HAP-1 (cell line): ENCODE measurements at places on chromosomes 6 and 20.

DNA sequence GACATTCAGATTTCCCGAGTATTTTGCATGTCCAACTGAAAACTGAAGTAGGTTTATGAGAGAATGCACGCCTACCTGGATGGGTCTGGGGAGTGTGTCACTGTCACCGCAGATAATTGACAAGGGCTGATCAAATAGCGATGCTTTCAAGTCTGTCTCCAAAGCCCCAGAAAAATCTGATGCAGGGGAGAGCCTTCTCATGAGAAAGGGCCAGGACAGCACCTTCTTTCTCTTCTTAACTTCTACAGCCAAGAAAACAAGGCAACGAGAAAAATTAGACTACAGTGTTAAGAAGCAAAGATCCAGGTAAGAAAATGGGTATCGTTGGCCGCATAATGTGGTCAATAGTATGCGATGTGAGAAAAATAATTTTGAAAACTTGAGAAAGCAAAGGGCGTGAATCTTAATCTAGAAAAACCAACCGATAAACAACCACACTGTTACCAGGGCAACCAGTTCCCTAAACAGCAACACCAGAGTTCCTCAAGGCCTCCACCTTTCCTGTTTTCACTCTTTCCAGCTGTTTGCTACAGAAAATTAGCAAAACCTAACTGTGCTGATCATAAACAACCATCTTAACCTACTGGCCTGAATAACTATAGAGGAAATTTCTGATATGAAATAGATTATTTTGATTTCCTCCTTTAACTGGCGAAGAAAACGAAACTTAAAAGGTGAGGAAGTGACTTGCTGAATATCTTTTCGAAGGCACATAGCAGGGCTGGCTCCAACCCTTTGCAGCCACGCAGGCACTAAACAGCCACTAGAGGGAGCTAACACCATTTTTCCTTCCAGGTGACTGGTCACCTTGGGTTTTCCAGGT, 2.6 kb downstream of the TAGAP start:
- peak; percentile 70 for DNase-seq

DNA sequence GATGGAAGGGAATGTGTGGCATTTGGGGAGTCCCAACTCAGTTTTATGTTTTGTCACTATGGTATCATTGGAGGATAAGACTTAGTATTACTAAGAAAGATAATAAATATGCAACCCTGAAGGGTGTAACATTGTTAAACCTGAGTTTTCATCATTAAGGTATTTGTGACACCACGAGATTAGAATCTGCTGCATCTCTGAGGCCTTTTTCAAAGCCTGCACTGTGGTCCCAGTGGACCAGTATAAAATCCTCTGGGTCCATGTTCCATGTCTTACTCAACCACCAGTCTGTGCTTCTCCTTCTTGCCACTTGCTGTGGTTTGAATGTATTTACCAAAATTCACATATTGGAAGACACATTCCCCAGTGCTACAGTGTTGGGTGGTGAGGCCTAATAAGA, 130.6 kb downstream of the TBX18 start:
- DNase-seq: no peak

DNA sequence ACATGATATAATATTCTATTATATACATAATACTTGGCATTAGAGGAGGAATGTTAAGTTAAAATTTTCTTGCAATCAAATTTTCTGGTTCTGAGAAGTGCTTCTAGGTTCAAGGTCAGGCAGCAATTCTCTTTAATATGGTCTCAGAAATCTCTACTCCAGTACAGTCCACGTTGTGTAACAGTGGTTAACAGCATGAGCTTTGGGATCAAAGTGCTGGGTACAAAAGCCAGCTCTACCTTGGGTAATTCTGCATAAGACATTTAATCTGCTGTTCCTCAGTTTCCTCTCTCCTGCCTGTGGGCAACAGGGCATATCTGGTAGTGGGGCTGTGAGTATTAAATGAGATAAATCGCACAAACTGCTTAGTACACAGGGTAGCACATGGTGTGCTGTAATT, 437.8 kb downstream of the CDC5L start:
- DNase-seq: no peak

DNA sequence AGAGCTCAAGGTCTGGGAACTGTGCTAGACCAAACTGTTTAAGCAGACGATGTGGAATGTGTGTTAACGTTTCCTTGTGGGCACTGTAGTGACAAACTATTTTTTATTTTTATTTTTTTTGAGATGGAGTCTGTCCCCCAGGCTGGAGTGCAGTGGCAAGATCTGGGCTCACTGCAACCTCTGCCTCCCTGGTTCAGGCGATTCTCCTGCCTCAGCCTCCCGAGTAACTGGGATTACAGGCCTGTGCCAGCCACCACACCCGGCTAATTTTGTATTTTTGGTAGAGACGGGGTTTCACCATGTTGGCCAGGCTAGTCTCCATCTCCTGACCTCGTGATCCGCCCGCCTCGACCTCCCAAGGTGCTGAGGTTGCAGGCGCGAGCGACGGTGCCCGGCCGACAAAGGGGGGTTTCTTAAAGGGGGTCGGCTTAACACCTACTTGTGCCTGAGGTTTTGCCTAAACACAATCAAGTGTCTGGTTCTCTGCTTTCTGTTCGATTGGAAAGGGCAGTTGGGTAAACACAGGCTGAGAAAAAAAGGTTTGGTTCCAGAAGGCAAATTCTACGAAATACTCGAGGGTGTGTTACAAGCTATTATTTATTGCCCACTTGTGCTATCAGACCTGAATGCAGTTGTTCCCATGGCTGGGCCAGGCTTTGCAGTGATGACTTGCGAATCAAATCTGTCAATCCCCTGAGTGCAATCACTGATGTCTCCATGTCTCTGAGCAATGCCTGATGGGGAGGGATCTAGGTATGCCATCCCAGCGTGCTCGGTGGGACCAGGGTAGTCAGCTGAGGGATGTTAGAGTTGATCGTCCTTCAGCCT, 1.3 kb downstream of the NOP56 start:
- DNase-seq: peak; percentile 21

GRCh38 chr6:169847901-169848311, 96.5 kb downstream of the ERMARD start:
- no peak for DNase-seq

DNA sequence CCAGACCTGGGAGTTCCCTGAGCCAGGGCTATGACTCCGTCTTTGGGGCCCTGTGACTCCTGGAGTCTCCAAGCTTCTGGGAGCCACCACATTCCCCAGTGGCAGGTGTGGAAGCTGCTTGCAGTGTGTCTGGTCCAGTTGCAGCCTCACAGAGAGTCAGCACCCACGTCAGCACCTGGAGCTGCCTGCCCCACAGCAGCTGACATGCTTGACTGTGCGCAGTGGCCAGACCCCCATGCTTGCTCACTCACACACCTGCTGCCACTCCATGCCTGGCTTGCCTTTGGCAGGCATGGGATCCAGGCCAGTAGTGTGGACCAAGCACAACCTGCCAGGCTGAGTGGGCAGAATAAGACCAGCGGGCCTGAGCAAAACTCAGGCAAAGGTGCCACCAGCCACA, 31.0 kb upstream of the ASIP start:
- no peak for DNase-seq

- no peak for DNase-seq
Observed at GRCh38 chr6:2705256-2705655, 45.5 kb downstream of the MYLK4 start.

- DNase-seq: no peak
Observed at GRCh38 chr6:135030056-135030473, 24.6 kb downstream of the HBS1L start.

DNA sequence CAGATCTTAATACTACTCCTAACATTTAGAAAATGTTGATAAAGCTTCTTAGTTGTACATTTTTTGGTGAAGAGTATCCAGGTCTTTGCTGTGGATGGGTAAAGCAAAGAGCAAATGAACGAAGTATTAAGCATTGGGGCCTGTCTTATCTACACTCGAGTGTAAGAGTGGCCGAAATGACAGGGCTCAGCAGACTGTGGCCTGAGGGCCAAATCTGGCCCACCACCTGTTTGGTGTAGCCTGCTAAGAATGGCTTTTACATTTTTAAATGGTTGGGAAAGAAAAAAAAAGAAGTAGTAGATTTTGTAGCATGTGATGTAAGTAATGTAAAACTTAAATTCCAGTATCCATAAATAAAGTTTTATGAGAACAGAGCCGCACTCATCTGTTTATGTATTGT, 19.4 kb upstream of the MAPK13 start:
- no peak for DNase-seq

DNA sequence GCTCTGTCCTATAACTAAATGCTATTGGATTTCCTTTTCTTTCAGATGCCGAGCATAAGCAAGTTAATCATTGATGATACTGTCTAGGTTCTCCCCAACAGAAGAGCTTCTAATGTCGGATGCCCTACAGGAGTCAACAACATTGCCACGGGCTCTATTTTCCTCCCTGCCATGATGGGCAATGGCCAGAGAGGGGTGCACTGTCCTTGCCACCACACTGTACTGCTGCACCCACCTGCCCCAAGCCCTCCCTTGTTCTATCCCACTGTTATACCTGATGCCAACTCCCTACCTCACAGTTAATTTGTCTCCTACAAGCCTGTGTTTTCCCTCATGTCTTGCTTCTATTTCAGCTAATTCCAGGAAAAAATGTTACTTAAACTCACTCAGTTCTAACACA, 773.6 kb upstream of the CHD6 start:
- no peak for DNase-seq

DNA sequence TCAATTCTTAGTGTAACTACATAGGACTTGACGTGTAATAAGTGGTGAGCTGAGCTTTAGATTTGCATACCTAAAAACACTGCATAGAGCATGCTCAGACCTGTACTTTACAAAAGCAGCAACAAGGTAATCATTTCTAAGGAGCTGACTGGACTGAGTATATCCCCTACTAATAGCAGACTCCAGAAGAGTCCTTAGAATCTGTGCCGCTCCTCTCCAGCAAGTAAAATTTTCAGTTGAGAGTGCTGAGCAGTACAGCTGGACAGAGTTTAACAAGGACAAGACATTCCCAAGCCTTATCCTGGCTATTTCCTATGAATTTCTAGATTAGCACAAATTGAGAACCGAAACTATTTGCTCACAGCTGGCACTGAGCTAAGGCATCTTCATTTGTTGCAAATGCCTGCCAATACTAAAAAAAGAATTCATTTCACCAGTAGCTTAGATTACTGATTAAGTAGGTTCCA, 26.1 kb upstream of the KLHL31 start:
- no peak for DNase-seq

DNA sequence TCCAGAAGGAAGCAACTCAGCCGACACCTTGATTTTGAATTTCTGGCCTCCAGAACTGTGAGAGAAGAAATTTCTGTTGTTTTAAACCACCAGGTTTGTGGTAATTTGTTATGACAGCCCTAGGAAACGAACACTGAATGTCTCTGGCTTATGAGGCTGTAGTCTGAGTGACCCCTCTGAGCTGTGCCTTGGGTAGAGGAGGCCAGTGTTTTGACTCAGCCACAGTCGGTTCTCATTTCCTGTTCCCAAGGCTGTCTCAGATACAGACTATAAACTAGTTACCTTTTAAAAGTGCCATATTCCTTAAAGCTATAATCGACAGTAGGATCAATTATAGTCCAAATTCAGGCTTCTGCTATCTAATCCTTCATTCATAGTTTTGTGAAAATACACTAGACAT, 391.2 kb upstream of the MAP3K7 start:
- DNase-seq: no peak

GRCh38 chr6:84028350-84028749, 5.2 kb upstream of the MRAP2 start:
- DNase-seq: no peak

GRCh38 chr6:32815115-32815514, 1.7 kb downstream of the HLA-DOB start:
- DNase-seq: no peak

DNA sequence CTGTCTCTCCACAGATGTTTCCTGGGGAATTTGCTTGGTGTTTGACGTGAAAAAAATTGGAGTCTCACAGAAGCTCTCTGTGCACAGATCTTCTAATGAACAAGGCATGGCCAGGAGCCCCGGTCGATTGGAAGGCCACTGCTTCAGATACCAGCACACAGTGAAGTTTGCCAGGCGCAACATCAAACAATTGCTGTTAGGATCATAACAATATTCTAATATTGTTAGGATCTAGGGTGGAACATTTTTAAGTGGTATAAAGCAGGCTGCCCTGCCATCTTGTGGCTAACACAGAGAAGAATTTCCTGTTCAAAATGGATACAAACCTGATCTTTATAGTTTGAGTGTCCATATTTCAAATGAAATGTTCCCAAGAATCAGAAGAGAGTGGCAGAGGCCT, 64.1 kb downstream of the C6orf118 start:
- DNase-seq: no peak

- DNase-seq: no peak
Observed at GRCh38 chr6:13076575-13076974, 251.8 kb downstream of the TBC1D7 start.

DNA sequence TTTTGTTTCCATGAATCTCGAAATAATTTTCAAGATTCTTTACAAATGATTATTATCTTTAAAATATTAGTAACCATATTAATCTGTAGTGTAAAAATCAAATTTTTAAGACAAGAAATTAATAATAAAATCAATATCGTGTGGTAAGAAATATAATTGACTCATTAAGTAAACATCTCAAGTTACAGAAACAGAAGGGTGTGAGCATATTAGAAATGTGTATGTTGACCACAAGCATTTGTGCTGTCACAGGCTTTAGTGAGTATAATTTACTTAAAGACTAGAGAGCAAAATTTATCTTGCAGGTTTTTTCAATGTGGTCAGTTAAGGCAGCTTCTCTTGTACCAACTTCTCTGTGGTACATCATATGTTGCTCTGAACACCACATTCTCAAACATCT, 566.5 kb upstream of the IRAK1BP1 start:
- DNase-seq: no peak

DNA sequence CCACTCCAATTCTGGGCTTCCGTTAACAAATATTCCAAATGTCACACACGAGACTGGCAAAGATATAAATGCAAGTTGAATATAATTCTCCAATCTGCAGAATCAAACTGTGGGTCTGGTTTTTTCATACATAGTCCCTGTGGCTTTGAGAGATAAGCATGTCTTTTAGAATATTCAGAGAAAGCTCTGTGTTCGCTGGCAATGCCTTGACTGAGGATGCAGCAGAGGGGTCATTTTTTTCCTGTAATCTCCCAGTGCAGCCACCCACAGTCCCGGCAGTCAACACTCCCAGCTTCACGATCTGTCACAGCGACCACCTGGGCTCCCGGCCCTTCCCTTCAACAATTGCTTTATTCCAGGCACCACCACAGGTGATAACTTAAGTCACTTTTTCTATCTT, 30.5 kb downstream of the MUC22 start:
- DNase-seq: no peak

- DNase-seq: peak; percentile 73
Observed at GRCh38 chr6:93416571-93417420, 2.6 kb downstream of the EPHA7 start.

- peak; percentile 59 for DNase-seq
Observed at GRCh38 chr6:158816329-158816728, 2.8 kb downstream of the EZR start.

GRCh38 chr20:37179683-37180524, 556 bp upstream of the MROH8 start:
- no peak for DNase-seq

GRCh38 chr20:29878777-29879442, 1378.6 kb upstream of the DEFB115 start:
- no peak for DNase-seq

DNA sequence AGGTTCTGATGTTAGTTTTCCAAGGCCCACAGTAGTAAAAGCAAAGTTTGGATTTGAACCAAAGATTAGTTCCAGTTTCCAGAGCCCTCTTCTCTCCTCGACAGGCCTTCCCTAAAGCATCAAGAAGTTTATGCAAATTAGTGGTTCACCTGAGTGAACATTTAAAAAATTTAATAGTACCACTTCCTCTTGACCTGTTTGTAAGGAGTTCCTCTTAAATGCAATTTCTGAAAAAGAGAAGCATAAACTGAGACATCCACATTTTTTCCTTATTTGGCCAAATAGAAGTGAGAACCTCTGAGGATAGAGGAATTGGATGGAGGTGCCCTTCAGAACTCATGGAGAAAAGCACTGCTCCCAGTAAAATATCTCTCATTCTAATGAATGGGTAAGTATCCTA, 1.2 kb upstream of the DSE start:
- no peak for DNase-seq
